Head of caudate nucleus (tissue), 42 donors: ENCODE measurements at places on chromosomes 7 and 10.

DNA sequence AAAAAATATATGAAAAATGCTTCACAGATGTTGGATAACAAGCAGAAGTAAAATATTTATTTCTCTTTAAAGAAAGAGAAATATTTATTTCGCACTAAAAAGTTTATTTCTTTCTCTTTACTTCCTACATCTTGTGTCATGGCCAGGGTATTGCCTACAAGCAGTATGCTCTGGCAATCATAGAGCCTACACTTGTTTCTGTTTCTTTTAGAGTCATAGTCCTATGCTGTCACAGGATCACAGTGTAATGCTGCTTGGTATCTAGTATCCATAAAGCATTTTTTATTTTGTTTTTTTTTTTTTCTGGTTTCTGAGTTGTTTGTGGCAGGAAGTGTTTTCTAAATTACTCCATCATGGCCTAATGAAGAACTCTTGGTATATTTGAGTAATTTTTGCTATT, 116.0 kb downstream of the ATRNL1 start:
- no peak for DNase-seq

DNA sequence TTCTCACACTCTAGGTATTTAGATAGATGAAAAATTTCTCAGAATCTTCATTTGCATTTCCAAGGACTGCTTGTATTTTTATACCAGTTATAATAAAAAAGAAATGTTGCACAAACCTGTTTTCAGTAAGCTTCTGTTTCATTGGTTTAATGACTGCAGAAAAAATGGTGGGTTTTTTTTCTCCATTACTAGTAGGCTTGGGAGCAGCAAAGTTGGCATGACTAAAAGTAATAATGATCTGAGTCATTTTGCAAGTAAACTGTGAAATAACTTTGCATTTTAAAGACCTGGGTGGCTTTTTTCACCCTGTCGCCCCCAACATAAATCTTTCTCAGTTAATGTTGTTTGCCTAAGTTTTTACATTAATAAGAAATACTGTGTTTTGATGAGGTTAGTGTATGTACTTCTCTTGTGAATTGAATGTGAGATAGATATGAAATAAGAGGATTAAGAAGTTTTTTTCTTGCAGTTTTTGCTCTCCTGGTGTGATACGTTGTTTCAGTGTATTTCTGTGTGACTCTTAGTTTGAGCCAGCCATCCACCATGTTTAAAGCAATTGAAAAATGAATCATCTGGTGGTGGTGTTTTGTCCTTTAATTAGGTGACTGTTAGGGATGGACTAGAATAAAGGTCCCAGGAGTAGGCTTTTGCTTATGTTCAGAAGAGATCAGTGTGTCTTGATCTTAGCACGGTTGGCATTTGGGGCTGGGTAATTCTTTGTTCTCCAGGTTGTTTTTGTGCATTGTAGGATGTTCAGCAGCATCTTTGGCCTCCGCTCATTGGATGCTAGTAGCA, 1.8 kb downstream of the GNAI1 start:
- no peak for DNase-seq

- DNase-seq: no peak
Measured at GRCh38 chr10:62335326-62335725, 38.8 kb upstream of the ZNF365 start.

DNA sequence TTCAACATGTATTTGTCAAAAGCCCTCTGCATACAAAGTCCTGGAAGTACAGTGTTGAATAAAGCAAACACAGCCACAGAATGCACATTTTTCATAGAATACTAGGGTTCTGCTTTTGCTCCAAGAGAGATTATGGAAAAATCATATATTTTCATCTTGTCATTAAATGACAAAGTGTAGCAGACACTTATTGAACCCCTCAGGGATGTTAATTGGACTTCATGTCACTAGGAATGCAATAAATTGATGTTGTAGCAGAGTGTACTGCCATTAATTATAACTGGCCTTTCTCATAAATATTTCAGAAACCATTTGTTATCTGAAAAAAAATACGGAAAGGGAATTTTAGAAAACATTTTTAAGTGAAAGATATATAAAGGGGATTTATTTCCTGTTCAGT, 64.5 kb upstream of the TAC1 start:
- DNase-seq: no peak

DNA sequence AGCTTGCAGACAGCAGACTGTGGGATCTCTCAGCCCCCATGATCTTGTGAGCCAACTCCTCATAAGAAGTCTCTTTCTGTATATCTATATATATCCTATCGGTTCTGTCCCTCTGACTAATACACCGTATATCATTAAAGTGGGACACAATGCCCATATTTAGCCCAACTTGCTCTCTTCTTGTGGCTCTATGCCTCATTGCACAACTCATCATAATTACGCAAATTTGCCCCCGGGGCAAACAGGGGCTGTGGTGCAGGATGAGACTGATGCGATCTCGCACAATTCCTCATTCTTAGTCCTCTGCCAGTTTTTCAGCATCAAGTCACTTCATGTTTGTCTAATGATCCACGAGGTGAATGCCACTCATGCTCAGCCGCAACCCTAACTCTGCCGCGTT, 183.2 kb downstream of the PRPF18 start:
- DNase-seq: no peak

- DNase-seq: no peak
Measured at GRCh38 chr7:111892588-111892987, 313.6 kb downstream of the DOCK4 start.

DNA sequence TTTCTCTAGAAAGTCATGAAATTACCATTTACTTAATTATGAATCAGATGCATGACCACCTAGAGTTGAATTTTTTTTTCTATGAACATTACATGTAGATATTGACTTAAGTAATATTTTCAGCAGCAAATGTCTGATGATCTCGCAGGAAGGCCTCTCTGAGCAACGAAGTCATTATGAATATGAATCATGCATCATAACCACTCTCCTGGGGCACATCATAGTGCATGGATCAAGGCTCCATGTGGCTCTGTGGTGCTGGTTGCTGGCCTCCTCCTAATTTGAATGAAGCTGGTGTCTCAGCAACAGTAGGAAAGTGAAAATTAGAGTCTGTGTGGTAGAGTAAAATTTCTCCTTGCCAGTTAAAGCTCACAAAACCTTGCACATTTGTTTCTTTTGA, 121.4 kb upstream of the INHBA start:
- DNase-seq: no peak

DNA sequence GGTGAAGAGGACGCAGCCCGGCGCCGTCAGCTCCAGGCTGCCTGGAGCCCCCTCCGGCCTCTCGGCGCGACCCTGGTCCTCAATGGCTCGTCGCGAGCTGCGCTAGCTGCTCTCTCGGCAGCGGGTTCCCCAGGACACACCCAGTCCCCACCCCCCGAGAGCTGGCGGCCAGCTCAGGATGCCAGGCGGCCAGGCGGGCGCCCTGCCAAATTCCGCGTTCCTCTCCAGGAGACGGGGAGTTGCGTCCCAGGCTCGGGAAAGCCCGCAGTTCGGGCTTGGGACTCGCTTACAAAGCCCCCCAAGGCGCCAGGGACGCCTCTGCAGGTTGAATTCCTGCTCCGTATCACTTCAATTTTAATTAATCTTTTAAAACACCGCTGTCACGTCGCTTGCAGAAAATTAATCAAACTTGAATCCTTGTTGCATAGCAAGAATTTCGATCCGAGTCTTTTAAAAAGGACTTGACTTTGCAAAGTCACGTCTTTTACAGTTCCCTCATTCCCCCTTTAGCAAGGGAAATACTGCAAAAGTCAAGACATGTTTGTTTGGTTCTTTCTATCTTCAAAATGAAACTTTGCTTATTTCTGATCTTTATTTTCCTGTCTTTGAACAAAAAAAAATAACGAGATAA, 28.2 kb downstream of the SKIDA1 start:
- peak; percentile 84 for DNase-seq

DNA sequence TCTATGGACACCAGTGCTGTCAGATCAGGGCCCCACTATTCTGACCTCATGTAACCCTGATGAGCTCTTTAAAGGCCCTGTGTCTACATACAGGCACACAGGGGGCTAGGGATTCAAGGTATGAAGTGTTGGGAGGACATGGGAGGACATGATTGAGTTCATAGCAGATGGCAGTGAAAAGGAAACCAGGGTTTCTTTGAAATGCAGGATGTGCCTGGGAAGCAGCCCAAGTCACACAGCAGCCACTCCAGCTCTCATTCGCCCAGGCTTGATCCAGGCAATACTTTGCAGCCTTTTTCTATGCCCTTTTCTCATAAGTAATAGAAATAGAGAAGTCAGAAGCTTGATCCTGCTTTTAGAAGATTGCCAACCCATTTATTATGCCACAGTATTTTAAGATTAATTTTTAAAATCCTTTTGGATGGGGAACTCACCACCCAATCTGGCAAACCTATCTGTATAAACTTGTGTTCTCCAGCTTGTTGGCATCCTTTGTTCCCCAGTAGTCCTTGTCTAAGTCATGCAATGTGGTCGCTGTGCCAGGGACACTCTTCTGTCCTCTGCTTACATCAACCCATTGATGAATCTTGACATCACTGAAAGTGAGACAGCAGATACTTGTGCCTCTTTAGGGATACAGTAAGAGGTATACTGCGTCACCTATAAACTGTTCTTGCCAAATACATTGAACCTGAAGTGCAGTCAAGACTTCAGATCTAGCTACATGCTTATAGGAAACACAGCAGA, 95.0 kb downstream of the TAF3 start:
- no peak for DNase-seq

DNA sequence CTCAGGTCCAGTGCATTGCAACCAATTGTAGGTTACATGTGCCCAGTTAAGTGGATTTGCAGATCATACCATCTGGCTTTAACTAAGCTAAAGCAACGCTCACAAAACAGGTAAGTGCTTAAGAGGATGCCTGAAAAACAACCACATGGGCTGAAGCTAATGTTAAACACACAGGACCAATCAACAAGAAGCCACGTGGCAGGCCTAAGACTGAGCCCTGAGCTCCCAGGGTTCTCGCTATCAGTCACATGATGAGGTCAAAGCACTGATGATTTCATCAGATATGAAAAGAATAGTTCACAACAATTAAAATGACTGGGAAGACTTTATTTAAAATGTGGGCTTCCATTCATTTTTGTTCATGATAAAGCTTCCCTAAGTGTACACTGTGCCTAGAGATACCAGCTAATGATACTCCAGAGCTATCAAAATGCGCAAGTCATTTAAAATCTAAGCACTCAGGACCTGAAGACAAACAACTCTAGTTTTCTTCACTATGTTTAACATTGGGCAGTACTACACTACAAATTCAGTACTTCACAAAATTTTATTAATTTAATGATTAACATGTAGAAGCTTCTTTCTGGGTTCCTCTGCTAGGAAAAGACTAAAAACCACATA, 90.6 kb downstream of the PIP4K2A start:
- no peak for DNase-seq

DNA sequence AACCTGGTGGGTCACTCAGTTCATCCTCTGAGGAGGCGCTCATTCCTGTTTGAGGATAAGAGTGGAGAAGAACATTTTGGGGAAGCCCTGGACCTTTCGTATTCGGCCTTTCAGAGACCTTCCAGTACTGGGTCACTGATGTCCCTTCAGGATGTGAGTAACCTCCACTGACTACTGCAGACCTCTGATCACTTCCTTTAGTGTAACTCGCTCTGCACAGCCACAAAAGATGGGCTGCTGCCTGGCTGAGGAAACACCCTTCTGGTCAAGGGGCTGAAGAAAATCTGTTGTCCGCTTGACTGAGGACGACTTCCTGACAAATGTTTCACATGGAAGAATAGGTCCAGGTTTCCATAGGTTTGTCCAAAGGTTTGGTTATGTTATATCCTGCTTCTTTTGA, 15.9 kb upstream of the TBXAS1 start:
- DNase-seq: no peak

- no peak for DNase-seq
Measured at GRCh38 chr7:15407910-15408309, 153.9 kb downstream of the AGMO start.

DNA sequence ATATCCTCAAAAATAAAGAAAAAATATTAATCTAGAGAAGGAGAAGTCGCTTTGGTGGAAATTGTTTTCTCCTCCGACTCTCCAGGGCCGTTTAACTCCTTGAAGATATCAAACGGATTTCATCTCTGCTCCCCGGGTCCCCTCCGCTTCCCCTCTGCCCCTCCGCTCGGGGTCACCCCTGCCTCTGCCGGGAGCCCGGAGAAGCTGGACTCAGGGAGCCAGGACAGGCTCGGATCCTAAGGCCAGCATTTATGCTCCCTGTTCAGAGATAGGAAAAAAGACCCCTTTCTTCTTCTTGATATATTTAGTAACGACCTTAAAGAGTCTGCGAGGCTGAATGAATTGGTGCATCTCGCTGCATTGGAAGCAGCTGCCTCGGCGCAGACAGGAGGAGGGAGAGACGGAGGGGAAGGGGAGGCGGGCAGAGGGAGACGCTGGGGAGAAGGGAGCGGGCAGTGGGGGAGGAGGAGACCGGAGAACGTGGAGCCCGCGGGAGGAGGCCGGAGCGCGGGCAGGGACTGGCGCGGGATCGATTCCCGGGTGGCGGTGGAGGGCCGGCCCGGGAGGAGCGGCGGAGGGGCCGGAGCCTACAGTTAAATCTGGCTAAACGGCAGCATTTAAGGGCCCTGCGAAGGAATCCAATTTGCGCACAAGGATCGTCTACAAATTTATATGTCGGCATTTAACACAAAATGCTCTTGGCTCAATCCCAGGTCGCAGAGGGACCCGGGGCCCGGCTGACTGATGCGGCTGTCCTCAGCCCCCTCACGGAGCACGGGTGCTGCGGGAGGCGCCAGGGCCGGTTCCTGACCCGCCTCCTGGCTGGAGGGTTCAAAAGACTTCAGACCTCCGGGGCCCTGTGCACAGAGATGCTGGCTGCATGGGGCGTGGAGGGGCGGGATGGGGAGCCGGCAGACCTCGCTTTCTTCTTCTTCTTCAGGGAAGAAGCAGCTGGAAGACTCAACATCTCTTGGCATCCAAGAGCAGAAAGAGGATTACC, 55.6 kb downstream of the CRTAC1 start:
- DNase-seq: peak; percentile 39

DNA sequence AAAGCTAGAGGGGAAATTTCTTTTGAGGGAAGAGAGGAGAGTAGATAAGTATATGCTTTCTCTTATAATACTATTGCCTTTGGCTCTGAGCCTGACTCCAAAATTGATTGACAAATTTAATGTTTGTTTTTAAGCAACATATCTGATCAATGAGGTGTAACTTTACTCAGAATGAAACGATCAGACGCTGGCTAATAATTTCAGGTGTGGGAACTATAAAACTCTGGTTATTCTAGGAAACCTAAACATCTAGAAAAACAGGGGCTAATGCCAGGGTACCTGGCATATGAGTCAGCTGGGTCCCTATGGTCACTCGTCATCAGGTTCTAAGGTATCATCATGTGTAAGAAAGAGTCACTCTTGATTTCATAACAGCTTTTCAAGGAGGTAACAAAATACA, 139.7 kb downstream of the ATE1 start:
- DNase-seq: no peak
